ENCODE measurements at places on chromosomes 3 and 15.
A peak's percentile ranks its signal among the peaks of the same experiment; 100 is the strongest.

DNA sequence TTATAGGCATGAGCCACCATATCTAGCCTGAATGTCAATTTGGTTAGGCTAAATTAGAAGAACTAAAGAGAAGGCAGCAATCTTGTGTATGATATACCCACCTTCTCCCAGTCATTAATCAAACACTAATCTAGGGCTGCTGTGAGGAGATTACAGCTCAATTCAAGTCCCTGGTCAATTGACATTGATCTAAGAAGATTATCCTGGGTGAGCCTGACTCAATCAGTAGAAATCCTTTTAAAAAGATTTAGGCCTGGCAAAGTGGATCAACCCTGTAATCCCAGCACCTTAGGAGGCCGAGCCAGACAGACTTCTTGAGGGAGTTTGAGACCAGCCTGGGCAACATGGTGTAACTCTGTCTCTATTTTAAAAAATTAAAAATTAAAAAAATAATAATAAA, 2.5 kb upstream of the DNAH12 start:
- DNase-seq: no peak

- DNase-seq: no peak
These were observed 121.6 kb upstream of the AADACL2 start for GRCh38 chr3:151612115-151612514.

- DNase-seq: no peak
These were observed 21.3 kb upstream of the SEC62 start for GRCh38 chr3:169945313-169945712.

GRCh38 chr3:188663839-188664238, 507.9 kb upstream of the TPRG1 start:
- DNase-seq: no peak

DNA sequence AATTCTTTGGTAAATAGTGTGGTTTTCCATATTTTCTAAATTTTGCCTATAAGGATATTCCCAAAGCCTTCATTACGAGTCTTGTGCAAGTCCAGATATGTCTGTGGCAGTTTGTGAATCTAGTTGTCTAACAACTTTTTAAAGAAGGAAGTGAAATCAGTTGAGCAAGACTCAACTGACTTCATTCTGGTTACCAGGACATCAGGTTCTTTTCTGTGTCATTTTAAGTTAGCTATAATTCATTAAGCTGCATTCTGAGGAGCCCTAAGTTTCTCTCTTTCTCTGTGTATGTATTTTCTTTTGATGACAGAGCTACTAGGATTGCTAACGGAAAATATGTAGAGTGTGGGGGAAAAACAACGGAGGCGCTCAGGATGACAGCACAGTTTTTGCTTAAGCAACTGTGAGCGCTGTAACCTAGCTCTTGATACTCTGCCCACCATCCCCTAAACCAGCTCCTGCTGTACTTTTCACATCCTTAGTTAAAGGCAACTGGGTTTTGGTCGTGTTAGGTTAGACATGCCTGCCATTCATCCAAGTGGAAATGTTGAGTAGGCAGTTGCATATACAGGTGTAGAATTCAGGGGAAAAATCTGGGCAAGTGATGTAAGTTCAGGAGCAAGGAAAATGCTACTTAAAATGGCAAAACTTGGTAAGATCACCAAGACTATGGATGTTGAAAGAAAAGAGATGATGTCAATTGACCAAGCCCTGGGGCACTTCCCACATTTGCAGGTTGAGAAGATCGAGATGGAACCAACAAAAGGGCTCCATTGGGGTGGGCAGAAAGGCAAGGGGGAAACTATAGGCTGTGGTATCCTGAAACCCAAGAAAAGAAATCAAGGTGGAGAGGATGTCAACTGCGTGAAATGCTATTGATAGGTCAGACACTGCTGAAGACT, 9.2 kb downstream of the MFSD1 start:
- no peak for DNase-seq

- DNase-seq: no peak
These were observed 48.6 kb downstream of the GAP43 start for GRCh38 chr3:115671761-115672455.

DNA sequence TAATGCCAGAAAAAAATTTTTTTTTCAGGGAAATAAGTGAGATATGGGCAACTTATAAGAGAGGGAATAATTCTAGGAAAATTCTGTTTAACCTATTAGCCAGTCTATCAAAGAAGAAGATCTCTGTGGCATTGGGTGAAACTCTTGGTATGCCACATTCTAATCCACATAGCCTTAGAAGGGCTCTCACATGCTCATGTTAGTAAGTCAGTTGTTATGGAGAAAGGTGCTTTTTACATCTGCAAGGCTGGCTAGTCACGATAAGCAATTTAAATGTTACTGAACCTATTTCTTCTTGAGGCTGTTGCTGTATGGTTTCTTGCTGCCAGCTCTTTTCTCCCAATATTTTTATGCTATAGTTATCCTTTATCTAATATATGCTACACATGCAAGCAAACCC, 89.9 kb upstream of the MAGI1 start:
- DNase-seq: no peak

DNA sequence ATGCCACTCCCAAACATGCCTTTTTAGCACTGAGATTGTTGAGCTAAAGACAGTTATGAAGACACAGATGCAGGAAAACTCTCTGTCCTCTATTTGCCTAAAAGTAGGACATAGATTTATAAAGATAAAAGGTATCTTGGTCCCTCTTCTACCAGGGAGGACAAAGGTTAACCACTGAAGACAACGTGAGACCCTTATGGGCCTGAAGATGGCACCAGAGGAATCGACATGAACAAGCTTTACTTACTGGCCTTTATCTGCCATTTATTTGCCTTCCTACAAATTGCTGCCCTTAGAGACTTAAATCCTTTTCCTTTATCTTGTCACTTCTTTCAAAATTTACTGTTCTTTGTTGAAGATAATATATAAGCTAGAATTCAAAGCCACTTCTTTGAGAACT, 109.7 kb upstream of the FAM3D start:
- DNase-seq: no peak

- no peak for DNase-seq
These were observed 310.3 kb downstream of the OXSM start for GRCh38 chr3:26100176-26100575.

DNA sequence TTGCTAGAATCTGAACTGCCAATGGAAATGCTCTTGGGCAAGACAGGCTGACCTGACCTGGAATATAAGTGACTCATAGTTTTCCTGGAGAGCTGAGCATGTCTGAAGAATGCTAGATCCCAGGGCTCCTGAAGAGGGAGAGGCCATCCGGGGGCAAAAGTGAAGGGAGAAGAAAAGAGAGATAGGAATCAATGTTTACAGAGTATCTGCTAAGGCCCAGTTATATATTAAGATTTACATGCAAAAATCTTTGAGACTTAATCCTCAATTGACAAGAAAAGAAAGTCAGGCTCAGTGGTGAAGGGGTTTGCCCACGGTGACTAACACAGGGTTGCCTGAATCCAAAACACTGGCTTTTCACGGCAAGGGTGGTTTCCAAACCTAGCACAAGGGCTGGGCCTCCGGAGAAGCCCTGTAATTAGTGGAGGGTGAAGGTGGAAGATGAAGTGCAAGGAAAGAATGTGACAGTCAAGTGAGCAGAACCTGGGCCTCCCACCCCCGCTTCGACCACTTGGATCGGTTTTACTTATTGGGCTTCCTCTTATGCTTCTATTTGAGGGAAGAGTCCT, 91.7 kb upstream of the FGF12 start:
- DNase-seq: peak; percentile 78

DNA sequence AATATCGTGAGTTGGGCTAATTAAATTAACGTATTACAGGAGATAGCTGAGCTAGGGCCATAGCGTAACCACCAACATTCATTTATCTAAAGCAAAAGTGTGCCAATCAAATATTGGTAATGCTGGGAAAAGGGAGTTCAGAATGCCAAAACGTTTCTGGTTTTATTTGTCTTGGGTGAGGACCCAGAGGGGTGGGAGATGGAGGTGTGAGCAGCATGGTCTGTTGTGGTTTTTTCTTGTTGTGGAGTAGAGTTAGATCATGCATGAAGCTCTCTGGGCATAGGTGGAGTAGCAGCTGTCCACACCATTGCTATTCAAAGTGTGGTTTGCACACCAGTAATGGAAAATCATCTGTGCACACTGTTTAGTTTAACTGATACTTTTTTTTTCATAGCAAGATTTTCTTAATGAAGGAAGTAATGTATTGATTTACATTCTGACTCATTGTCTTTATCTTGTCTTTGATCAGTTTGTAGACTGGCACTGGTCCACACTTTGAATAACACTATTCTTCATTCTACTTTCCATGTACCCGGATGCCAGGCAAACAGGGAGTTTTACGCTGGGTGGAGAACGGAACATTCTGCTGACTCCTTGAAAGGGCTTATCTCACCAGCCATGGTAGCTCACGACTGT, 50.8 kb upstream of the CRTC3 start:
- DNase-seq: no peak

DNA sequence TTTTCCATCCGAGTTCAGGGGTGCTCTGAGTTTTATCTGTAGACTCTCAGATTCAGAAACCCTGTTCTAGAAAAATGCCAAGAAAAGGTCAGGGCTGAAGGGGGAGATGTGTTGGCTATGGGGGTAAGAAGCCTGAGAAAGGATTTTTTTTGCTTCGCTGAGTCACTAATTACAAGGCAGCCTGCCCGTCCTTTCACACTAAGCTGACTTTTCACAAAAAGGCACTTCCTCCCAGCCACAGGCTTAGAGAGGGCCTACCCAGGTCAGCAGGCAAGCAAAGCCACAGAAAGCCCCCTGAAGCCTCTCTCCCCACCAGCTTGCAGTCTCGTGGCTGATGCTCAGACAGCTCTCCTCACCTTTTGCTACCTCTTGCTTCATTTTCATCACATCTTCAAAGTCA, 192.6 kb upstream of the PRICKLE2 start:
- DNase-seq: peak; percentile 45

DNA sequence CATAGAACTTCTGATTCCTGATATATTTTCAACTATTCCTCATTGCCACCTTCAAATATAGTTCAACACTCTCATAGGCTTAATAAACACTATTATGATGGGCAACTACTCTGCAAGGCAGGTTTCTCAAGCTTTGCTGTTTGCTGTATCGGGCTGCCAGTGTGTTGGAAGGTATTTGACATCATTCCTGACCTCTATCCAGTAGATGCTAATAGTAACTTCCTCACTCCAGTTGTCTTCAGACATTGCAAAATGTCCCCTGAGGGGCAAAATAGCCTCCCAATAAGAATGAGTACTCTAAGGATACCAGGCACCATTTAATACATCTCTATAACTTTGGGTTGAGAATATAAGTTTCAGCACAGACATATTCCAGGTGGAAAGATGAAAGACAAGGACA, 147.5 kb upstream of the PFN2 start:
- DNase-seq: no peak

DNA sequence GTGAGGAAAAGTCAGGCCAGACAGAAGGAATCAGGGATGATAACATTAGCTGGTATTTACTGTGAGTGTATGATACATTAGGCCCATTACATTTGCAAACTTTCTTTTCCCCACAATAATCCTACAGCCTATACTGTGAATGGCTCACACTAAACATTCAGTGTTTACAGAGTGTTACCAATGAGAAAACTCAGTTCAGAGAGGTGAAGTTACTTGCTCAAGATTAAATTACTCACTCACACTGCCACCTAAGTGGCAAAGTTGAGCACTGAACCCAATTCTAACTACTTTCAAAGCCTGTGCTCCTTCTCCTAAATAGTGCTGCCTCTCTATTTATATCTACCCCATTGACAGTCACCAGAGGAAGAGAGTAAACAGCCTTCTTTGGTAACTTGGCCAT, 8.5 kb downstream of the XPC start:
- DNase-seq: peak; percentile 45
